ENCODE measurements at places on chromosomes 11 and 22.

DNA sequence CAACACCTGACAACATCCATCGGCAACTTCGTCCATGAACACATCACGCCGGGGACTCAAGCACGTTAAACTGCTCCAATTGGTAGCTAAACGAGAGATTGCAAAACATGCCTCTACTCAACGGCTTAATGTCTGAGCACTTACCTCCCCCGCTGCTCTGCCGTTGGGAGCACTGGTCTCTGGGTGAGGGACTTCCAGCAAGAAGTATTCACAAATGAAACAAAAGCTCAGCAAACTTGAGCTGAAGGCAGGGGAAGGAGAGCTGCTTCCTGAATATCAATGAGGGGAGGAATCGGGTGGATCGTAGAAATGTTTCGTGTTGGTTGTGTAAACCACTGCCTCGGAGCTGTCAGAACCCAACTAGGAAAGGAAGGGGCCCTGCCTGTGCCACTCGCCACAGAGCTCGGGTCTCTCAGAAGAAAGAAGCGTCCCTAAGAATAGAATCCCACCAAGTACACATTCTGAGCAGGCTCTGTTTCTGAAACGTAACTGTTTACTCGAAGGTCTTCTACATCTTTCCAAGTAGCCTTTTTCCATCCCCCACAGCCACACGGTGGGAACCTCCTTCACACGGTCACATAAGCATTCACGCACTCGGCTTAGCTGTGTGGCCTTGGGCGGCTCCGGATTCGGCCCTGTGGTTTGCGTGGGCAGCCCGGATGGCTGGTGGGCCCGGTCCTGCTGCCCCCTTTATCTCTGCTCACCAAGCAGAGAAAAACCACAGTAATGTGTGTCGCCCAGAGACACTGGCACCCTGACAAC lies at the start of gene MLC1:
TSS of gene MLC1 (minus strand) at position 216 of the 762 bp plus-strand sequence. CDS start 524 bp downstream, outside the sequence.
- no peak for DNase-seq

DNA sequence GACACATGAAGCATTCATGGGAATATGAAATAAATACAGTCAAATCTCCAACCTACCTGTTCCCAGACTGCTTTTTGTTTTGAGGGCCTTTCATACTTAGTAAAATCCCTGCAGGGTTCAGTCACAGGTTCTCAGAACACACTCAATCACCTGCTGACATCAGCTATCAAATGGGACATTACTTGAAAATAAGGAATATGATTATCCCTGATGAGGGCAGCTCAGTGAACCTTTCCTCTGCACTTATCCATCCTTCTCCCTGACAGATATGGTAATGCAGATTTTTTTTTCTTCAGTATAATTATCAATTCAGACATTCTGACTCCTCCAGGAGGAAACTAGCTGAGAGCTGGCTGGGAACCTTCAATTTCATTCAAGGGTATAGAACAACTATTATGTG lies 1127.4 kb upstream of the CCDC90B start:
- no peak for DNase-seq

GRCh38 chr11:103055221-103055890 lies 36.6 kb downstream of the DCUN1D5 start:
- no peak for DNase-seq

DNA sequence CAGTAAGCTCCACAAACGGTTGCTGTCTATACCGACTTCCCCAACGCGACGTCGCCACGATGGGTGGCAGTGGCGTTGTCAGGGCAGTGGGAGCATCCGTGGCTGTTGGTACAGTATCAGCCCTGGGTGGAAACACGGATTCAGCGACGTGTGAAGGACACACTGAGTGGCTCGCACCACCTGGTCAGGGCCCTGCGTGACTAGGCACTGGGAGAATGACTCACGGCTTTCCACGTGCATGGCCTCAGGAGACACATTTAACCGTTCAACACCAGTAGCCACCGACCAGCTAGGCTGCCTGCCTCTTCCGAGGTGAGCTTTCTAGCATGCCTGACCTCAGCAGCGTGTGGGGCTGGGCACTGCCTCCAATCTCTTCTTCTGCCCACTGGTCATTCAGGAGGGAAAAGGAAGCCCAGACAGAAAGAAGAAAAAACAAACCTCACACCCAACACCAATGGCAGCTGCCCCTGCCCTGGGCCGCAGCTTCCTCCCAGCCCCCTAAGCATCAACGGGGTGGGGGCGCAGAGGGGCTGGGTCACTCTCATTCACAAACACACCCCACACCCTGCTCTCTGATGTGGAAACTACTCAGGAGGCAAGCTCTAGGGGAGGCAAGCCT lies 59.0 kb downstream of the MYH9 start:
- DNase-seq = peak; percentile 25

DNA sequence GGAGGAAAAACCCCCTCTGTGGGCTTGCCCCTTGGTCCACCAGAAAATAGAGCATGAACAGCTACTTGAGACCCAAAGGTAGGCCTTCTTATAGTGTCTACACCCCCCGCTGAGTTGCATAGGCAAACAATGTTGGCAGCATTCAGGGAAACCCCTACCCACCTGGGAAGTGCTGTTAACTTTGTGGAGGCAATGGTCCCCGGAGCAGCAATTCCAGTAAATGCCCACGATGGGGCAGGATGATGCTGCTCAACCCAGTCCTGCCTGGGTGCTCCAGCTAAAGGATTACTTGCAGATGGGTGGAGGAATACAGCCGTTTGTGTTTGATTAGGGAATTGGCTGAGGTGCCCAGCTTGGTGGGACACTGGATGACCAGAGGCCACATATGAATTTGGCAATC lies 381.3 kb upstream of the ANO5 start:
- no peak for DNase-seq

DNA sequence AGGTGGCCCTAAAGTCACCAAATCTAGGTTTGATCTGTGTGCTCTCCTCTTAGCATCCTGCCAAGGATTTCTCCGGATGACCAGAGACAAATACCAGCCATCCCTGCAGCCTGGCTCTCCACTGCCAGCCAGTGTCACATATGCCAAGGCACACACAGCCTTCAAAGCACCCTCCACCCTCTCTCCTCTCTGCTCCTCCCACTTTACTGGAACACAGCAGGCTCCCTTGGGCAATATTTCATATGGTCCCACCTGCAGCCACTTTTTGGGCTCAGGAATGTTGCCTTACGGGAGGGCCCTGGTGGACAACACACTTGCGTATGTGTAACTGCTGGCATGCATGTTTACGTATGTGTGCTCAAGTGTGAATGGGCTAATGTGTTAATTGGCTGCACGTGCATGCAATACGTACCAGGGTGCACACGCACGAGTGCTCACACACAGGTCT lies 183.9 kb downstream of the CEP164 start:
- no peak for DNase-seq

DNA sequence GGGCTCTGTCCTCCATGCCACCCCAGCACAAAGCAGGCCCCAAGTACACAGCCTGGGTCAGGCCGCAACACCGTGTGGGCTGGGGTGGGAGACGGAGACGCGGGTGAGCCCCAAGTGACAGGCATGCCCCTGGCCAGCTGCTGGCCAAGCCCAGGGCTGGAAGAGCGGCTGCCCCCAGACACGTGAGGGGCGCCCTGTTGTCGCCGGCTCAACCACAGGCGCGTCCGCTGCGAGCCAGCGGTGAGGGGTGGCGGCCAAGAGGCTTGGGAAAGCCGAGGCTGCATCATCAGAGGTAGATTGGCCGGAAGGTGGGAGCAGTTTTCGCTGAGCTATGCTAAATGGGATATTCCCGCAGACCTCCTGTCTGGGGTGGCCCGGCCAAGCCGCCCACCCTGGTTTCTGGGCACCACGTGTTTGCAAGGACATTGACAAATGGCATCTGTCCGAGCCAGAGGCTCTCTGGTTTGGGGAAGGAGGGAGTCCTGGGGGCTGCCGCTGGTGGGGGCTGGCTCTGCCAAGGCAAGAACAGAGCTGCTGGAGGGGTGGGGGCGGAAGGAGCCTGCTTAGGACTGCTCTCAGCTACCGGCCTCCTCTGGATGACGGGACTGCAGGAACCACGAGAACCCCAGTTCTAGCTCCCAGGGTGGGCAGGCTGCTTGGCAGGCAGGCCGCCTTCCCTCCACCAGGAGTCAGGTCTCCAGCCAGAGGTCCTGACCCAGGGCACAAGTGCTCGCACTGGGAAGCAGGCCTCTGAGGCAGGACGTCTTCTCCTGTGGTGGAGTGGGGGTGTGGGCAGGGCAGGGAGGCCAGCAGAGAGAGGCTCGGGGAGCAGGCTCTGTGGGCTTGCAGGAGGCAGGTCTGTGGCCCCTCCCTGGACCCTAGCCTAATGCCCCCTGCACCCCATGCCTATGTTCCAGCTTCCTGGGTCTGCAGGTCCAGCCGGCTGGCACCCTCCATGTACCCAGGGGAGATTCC lies 552 bp downstream of the PRR33 start:
- no peak for DNase-seq

DNA sequence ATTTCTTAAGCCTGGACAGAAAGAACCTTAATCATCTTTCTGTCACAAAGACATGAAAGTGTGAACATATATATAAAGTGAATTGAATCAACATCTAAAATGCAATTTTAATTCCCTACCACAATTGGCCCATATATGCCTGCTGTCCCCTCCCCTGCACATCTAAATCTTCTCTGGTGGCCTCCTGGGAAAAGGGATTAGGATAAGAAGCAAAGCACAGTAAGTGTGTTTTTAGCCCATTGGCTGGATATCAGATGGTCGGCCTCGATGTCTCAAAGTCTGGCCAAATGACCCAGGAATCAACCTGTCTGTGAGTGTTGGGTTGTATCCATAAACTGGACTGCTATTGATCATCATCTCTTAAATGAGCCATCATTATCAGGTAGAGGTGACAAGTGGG lies 5.8 kb downstream of the MMP3 start:
- no peak for DNase-seq

GRCh38 chr11:11022125-11022730 lies 164.4 kb upstream of the ZBED5 start:
- no peak for DNase-seq
